HFF-Myc (cell line): ENCODE measurements at places on chromosomes 16 and 17.

DNA sequence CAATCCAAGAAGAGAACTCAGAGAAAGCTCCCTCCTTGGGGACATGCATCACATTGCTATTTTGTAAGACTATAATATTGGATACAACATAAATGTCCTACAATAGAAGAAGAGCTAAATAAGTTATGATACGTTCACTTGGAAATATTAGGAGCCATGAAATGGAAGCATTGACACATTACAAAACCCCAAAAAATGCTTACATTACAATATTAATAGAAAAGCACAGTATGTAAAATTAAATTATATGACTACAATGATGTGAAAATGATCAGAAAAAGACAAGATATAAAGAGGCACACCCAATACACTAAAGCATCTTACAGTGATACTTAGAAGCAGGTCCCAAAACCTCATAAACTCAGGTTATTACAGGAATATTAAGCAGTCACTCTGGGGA, 694.1 kb downstream of the TOX3 start:
- no peak for DNase-seq

DNA sequence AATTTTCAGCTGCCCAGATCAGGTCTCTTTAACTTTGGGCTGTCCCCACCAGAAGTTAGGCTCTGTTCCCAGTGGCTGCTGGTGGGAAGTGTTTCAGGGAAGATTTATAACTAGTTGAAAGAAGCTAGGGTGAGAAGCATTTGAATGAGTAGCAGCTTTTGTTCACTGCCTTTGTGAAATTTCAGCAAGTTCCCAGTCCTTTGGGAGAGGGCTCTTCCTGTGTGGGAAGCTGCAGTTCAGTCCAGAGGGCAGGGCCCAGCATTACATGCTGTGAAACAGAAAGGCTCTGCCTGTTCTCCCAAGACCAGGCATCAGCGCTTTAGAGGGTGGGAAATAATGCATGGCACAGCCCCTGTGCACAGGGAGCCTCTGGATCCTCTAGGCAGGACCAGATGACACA, 17.8 kb downstream of the PROCA1 start:
- no peak for DNase-seq

DNA sequence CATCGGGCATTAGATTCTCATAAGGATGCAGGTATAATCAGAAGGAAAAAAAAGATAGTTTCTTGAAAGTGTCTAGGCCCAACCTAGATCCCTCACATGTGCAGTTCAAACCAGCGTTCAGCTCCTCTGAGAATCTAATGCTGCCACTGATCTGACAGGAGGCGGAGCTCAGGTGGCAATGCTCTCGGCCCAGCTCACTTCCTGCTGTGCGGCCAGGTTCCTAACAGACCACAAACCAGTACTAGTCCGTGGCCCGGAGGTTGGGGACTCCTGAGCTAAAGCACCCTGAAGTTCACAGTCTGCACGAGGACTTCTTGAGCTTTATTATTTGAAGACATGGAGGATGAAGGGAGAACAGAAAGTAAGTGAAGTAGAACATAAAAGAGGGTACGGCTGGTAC, 16.8 kb downstream of the SMCR8 start:
- no peak for DNase-seq

- DNase-seq: no peak
These were observed 5.7 kb downstream of the LLGL1 start for GRCh38 chr17:18231164-18231563.

DNA sequence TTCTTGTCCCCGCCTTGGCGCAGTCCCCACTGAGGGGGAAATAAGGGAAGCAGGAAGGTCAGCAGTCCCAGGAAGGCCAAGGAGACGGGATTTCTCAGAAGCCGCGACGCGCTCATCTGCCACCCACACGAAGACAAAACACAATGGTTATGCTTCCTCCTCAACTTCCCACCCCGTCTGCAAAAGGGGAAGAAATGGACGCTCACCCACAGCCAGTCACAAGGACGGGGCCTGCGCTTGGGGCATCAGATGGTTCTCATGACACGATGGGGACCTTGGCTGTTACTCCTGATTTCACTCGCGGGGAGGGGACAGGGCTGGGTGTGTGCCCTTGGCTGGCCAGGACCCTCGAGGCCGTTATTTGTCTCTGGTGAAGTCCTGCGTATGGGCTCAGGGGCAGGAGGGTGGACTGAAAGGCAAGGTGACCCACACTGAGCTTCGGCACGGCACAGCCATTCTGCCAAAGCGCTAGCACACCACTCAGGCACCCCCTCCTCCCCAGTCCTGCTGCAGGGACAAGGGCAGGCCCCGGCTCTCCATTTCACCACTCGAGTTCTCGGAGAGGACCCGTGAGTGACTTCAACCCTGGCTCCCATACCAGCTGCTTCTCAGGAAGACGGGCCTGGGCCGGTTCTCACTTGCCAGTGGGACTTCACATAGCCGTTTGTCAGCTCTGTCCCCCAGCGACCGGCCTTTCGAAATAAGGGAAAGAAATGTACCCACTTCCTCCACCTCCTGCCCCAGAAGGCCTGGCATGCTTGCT, 84.5 kb downstream of the ABR start:
- DNase-seq: no peak
